T-helper 2 cell treated with Interferon-gamma antibody and Interleukin-4, amounts not matched to agents 5 μg/mL and 100 μg/mL, for 36 hours (primary cell): ENCODE measurements at places on chromosomes 16 and 17.

GRCh38 chr17:73933871-73934270 lies 269.6 kb upstream of the RPL38 start:
- DNase-seq = no peak

- DNase-seq = peak; percentile 12
These were observed 5.9 kb downstream of the CLEC19A start for GRCh38 chr16:19291475-19291874.

GRCh38 chr16:31004658-31005057 lies 5.8 kb downstream of the STX1B start:
- no peak for DNase-seq

DNA sequence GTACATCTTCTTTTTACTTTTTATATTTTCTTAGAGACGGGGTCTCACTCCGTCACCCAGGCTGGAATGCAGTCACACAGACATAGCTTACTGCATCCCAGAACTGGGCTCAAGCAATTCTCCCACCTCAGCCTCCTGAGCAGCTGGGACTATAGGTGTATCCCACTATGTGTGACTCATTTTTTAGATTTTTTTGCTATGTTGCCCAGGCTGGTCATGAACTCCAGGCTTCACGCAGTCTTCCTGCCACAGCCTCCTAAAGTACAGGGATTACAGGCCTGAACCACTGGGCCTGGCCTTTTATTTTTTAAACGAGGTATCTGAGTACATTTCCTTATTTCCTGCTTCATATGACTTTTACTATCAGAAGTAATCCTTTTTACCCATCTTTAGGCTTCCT lies 48.0 kb downstream of the GLG1 start:
- DNase-seq = no peak

DNA sequence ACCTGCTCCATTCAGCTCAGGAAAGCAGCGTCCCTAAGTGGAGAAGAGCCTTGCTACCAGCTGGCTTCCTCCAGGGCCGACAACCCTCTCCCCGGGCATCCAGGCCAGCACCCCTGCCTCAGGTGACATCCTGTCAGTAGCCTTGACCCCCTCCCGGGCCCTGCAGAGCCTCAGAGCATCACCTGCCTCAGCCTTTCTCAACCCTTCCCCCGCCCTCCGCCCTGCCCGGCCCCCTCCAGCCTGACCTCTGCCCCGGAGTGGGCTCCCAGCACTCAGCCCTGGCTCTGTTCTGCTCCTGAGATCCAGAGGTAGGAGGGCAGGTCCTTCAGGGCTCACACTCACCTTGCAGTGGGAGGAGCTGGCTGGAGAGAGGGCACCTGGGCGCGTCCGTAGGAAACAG lies 73.8 kb upstream of the METRNL start:
- no peak for DNase-seq

- DNase-seq = no peak
These were observed 6.2 kb upstream of the CPSF4L start for GRCh38 chr17:73267648-73268537.
